ENCODE measurements at places on chromosomes 6 and 20.

DNA sequence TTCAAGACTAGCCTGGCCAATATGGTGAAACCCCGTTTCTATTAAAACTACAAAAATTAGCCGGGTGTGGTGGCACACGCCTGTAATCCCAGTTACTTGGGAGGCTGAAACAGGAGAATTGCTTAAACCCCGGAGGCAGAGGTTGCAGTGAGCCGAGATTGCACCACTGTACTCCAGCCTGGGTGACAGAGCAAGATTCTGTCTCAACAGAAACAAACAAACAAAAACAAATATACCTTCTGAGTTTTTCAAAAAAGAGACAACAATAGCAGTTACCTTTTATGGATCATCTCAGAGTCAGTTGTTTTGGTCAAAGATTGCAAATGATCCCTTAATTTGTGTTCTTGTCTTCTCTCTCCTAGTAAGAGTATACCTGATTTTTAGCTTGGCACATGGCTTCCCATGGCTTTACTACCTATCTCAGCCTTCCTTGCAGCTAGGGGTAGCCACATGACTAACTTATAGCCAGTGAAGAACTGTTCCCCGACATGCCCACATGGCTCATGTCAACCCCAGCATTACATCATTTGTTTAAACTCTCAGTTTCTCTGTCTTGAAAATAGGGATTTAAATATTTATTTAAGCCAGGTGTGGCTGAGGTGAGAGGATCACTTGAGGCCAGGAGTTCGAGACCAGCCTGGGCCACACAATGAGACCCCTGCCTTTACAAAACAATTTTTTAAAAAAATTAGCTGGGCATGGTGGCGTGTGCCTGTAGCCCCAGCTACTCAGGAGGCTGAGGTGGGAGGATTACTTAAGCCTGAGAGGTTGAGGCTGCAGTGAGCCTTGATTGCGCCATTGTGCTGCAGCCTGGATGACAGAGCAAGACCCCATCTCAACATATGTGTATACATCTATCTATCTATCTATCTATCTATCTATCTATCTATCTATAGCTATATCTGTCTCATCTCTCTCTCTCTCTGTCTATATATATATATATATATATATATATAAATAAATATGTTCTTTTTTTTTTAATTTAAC, 25.0 kb upstream of the SLC9A8 start:
- DNase-seq = no peak

DNA sequence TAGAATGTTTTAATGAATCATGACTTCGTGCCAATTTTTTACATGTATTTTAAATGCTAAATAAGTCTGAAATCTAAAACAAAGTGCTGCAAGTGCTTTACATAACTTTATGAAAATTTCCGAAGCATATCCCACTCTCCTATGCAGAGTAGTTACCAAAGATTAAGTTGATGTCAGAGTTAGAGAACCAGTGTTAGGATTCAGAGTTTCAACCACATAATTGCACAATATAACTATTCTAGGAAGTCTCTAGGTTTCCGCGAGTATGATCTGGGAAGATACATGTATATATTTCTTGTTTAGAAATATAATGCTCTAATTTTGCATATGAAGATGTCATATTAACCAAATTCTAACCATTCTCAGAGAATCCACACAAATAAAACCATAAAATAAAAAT, 74.8 kb downstream of the ASCC3 start:
- no peak for DNase-seq

GRCh38 chr6:113211170-113211569, 646.0 kb upstream of the MARCKS start:
- no peak for DNase-seq

DNA sequence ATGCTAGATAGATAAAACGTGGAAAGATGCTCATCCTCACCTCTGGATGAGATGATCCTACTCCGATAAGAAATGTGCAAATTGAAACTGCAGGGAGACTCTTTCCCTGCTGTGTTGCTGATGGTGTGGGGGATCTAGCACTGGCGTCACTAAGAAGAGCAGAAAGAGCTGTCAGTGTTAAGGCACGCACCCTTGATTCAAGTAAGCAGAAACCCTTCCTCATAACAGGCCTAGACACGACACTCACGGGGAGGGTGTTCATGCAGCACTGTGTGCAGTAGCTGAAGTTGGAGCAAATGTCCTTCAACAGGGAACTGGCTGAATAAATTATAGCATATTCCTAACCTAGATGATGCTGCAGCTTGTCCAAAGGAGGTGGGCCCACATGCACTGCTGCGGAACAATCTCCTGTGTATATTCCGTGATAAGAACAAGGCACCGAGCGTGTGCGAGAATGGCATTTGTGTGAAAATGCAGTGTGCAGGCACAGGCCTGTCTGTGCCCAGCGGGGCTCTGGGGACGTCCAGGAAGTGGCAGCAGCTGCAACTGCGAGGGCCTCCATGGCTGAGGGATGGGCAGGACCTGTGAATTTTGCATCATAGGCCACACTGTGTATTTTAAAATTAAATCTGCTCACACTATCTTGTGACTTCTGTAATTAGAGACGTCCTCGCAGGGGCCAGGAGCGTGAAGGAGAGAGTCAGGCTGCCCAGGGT, 64.0 kb downstream of the TCP11 start:
- DNase-seq = no peak

GRCh38 chr20:24840121-24840713, 108.9 kb upstream of the CST7 start:
- no peak for DNase-seq

- peak; percentile 44 for DNase-seq
Measured at GRCh38 chr6:35603326-35604202, 85.2 kb downstream of the FKBP5 start.
